ACHN (cell line): ENCODE measurements at places on chromosomes 6 and 20.

GRCh38 chr6:113696960-113697359 is 160.2 kb upstream of the MARCKS start:
- no peak for DNase-seq

- no peak for DNase-seq
Observed at GRCh38 chr20:3927486-3928291, 38.5 kb downstream of the PANK2 start.

DNA sequence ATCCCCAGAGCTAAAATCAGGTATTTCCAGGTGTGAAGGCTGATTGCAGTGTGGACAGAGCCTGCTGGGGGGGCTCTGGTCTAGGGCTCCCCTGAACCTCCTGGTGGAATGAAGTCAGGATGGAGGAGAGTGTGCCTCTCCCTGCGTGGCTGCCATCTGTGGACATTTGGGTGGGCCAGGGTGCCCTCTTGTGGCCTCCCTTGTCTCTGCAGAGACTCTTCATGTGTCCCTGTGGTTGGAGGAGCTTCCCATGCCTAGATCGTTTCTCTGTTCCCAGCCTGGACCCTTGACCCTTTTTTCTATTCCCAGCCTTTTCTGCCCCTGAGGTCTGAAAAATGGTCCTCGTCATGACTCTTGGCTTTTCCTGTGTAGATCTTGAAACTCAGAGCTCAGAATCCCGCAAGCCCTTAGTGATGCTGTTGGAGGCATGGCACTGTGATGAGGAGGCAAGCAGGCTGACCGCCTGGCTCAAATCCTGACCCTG is 9.9 kb upstream of the PSMF1 start:
- DNase-seq: peak; percentile 41

DNA sequence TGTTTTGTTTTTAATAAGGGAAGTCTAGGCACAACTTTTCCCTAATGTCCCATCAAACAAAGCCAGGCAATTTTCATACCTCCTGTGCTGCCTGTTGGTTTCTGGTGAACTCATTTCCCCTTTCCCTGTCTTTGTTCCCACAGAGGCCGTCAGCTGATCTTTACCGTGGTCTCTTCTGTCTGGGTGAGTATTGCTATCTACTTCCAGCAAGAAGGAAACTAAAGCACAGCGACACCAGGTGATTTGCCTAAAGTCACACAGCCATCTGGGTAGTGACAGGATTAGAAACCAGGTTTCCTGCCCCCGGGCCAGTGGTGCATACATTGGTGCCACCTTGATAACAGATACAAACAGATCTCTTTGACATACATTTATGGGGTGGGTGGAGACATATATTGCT is 59.6 kb downstream of the RAB44 start:
- no peak for DNase-seq

DNA sequence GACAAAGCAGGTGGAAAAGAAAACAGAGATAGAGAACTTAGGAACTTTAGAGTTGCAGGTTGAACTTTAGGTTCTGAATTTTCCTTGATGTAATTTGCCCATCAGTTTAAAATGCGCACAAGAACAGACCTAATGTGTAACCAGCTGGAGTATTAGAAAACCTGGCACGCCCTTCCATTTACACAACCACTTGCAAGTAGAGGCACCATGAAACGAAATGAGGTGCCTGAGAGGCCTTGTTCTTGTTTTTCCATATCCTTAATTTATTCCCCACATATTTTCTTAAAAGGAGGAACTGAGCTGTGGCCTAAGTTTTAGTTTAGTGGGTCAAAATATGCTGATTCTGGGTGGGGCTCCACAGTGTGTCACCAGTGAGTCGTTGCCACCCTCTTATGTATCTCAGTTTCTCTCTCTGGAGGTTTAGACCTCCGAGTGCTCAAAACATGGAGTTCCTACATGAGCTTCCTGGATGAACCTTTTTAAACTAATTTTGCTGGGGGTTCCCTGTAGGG is 17.2 kb upstream of the IL22RA2 start:
- DNase-seq: no peak

- DNase-seq: no peak
Observed at GRCh38 chr6:41689171-41690008, 46.0 kb downstream of the TFEB start.

DNA sequence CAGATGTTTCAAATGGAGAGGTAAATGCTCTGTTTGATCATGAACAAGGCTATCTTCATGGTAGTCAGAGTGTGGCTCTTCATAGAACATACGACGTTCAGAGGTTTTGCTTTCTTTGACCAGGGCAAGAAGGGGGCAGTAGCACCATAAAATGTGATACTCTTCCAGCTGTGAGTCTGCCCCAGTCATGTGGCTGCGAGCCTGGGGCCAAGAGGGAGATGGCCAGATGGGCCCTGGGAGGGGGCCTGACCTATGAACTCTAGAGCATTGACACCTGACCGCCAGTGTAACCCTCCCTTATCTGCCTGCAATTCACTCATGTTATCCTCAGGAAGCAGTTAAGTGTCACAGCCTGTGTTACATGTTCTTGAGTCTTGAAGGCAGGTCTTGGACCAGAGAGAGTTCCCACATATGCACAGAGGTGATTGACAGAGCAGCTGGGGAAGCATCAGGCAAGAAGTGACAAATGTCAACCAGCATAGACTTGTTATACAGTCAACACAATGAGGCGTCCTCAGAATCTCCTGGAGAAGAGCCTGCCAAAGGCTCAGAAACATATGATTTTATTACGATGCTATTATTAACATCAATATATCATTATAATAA is 55.0 kb downstream of the SCML4 start:
- no peak for DNase-seq

GRCh38 chr6:140269591-140270165 is 895.2 kb upstream of the CITED2 start:
- DNase-seq: no peak

GRCh38 chr6:28353981-28354676 is 4.4 kb downstream of the ZKSCAN3 start:
- DNase-seq: no peak

DNA sequence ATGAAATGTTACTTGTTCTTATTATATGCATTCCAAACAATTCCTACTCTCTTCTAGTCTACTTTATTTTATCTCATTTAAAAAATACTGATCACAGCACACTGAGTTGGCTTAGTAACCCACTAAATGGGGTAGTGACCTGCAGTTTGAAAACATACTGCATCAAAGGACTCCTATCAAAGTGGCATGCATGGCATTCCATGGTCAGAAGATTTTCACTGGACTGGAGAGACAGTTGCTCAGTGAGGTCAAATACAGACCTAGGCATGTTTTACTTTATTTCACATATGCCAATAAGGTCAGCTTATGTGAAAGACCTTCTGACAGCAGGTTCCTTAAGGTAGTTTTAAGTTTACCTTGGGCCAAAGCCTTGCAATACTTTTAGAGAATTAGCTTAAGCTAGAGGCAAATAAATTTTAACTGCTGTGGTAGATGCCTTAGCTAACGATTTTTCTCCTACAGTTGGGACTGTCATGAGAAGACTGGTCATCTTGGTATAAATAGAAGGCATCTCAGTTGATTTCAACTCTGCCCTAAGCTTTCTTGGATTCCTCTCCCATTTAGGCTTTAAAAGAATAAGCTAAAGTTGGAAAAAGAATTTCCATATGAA is 35.1 kb downstream of the TPD52L1 start:
- DNase-seq: peak; percentile 36

DNA sequence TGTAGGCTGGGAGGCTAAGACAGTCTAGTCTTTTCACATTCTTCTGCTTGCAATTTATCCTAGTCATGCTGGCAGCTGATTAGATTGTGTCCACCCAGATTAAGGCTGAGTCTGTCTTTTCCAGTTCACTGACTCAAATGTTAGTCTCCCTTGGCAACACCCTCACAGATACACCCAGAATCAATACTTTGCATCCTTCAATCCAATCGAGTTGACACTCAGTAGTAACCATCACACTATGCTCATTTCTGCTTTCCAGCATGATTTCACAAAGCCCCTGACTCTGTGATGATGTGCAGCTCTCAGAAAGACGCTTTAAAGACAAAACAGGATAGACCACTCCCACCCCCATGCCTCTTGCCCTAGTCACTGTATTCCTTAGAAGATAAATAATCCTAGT is 693.0 kb downstream of the HTR1B start:
- DNase-seq: no peak

DNA sequence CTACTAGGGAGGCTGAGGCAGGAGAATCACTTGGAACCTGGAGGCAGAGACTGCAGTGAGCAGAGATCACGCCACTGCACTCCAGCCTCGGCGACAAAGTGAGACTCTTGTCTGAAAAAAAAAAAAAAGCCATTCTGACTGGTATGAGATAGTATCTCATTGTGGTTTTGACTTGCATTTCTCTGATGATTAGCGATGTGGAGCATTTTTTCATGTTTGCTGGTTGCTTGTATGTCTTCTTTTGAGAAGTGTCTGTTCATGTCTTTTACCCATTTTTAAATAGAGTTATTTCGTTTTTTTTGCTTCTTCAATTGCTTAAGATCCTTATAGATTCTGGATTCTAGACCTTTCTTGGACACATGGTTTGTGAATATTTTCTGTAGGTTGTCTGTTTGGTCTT is 103.5 kb upstream of the SIM1 start:
- DNase-seq: no peak

DNA sequence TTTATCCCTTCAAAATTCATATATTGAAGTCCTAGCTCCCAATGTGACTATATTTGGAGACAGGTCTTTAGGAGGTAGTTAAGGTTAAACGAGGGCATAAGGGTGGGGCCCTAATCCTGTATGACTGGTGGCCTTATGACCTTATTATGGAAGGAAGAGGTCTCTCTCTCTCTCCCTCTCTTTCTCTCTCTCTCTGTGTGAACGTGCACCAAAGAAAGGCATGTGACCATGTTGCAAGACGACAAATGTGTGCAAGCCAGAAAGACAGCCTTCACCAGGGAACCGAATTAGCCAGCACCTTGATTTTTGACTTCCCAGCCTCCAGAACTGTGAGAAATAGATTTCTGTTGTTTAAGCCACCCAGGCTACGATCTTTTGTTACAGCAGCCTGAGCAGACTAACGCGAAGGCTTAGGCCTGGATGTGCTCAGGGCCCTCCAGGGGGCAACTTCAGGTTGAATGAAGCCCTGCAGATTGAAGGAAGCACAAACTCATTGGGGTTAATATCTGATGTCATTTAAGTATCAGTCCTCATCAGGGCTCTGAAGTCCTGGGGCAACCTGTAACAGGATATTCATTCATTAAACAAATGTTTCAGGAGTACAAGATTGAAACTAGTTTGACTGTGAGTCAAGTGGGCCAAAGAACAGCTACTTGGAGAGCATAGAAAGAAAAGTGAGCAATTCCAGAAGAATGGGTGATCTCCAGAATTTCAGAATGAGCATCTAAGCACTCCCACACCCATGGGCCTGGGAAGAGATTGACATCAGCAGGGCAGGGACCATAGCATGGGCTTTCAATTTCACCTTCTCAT is 157.4 kb upstream of the TNFAIP3 start:
- DNase-seq: no peak

DNA sequence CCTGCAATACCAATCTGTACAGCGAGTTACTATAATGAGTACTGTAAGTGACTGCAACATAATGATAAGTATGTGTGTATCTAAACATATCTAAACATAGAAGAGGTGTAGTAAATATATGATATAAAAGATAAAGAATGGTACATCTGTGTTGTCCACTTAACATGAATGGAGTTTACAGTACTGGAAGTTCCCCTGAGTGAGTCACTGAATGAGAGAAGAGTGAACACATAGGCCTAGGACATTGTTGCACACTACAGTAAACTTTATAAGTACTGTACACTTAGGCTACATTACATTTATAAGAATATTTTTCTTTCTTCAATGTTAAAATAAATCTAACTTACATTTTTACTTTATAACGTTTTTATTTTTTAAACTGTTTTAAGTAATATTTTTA is 380.4 kb downstream of the MMUT start:
- no peak for DNase-seq

- no peak for DNase-seq
Observed at GRCh38 chr6:39360378-39360777, 37.9 kb upstream of the KCNK16 start.

GRCh38 chr6:99147206-99147605 is 199.5 kb upstream of the FBXL4 start:
- DNase-seq: no peak

- DNase-seq: peak; percentile 29
Observed at GRCh38 chr6:35552285-35552917, 39.7 kb upstream of the TULP1 start.

- peak; percentile 89 for DNase-seq
Observed at GRCh38 chr6:47168180-47168579, 126.0 kb upstream of the ADGRF1 start.

DNA sequence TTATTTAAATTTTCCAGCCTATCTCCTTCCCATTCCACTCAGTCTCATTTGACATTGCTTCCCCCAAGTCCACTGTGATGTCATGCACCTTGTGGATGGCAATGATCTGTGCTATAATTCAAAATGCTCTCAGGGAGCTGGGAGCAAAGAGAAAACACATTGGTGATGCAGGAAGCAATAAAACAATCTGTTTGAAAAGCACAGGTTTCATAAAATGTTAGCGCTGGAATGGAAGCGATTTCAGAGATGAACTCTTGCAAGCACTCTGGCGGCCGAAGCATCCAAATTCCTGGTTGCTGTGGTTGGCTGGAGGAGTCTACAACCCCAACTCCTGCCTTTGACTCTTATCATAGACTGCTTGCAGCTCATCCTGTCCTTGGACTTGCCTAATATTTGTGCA is 167.0 kb downstream of the GMPR start:
- DNase-seq: no peak

GRCh38 chr6:51936531-51937290 is 150.7 kb downstream of the PKHD1 start:
- no peak for DNase-seq

DNA sequence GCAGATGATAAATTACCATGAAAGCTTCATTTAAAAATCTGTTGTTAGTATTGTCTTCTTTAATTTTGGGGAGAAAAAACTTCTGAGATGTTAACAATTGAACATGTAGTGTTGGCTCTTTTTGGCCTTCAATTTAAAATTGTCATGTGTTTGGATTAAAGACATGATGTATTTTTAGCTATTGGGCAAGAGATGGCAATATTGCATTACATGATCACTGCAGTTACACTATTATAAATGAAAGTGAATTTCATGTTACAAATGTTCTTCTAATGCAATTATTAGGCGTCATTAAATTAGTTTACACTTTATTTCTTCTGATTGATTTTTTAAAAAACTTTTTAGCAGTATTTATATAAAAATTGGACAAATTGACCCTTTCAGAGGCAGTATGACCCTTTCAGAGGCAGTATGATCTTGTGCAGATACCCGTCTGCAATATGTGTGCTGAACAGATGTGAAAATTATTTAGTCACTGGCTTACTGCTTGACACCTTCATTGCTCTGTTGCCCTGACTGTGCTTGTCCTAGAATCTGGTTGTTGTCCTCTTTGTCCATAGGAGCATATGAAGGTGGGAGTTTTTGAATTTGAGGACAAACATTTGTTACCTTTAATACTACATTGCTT is 25.8 kb downstream of the CDKAL1 start:
- no peak for DNase-seq

DNA sequence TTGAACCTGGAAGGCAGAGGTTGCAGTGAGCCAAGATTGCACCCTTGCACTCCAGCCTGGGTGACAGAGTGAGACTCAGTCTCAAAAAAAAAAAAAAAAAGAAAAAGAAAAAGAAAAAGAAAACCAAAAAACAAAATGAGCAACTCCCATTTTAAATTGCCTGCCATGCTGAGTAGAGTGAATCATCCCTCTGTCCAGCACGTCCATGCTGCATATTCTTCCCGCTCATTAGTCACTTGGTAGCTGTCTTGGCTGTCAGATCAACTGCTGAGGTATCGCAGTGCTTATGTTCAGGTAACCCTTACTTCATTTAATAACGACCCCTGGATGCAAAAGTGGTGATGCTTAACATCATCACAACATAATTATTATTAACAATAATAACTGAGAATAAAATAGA is 72.6 kb upstream of the RNF24 start:
- DNase-seq: no peak

GRCh38 chr6:167276772-167277533 is 14.2 kb upstream of the UNC93A start:
- no peak for DNase-seq
